Karpas-422 (cell line): ENCODE measurements at places on chromosomes 1 and 21.

DNA sequence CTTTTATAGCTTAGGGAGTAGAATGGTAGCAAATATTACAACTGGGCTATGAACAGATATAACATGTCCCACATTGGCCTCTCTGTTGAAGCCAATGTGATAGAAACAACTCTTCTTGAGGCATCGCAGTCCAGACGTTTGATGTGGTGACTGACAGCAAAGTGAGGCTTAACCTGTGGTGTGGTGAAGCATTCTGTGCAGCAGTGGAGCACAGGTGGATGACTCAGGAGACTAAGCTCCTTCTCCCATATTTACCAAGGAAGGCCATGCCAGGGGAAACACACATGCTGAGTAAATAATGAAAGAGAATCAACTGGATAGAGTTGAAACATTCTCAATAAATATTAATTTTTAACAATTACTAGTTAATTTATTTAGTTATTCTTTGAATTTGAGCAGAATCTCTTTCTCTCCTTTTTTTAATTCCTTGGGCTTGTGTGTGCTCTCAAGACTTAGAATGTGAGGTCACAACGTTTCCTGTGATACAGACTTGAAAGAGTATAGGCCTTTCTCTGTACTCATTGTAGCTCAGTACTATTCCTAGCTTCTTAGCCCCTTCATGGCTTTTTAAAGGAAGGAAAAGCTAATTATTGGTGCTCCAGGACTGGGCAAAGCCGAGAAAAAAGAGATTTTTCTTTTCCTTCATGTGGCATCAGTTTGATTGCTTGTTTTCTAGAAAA lies 17.6 kb downstream of the CRB1 start:
- DNase-seq: no peak

GRCh38 chr1:202029171-202029665 lies 18.8 kb downstream of the ELF3 start:
- DNase-seq: no peak

DNA sequence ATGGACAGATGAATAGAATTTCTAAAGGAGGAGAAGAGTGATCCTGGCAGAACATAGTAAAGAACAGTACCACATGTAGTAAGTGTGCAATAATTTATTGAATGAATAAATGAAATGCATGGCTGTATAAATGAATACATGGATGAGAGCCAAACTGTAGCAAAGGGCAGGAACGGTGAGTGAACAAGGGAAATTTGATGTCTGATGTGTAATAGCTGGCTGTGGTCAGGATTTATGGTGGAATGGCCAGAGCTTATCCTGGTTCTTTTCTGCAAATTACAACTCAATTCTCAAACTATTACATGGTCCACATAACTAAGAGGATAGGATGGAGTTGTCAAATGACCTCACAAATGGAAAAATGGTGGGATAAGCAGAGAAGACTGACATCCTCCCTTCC lies 43.2 kb upstream of the ARHGAP29 start:
- no peak for DNase-seq

- DNase-seq: no peak
Measured at GRCh38 chr1:3174487-3175247, 105.7 kb downstream of the PRDM16 start.

DNA sequence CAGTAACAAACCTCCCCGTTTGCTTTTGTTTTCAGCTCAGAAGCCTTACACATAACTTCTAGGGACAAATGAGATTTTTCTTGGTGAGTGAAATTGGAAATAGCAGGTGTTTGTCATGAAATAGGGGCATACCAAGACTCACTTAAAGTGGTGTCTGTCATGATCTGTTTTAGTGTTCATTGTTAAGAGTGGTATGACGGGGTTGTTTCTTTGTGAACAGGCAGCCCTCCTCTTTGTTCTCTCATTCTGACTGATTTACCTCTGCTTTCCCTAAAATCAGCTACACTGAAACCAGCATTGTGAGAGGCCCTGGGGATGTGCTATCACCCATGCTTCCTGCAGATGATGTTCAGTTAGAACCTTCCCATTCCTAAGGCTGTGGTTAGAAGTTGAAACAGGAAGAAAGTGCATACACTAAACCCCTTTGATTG lies 2.5 kb upstream of the ERO1B start:
- DNase-seq: peak; percentile 65

DNA sequence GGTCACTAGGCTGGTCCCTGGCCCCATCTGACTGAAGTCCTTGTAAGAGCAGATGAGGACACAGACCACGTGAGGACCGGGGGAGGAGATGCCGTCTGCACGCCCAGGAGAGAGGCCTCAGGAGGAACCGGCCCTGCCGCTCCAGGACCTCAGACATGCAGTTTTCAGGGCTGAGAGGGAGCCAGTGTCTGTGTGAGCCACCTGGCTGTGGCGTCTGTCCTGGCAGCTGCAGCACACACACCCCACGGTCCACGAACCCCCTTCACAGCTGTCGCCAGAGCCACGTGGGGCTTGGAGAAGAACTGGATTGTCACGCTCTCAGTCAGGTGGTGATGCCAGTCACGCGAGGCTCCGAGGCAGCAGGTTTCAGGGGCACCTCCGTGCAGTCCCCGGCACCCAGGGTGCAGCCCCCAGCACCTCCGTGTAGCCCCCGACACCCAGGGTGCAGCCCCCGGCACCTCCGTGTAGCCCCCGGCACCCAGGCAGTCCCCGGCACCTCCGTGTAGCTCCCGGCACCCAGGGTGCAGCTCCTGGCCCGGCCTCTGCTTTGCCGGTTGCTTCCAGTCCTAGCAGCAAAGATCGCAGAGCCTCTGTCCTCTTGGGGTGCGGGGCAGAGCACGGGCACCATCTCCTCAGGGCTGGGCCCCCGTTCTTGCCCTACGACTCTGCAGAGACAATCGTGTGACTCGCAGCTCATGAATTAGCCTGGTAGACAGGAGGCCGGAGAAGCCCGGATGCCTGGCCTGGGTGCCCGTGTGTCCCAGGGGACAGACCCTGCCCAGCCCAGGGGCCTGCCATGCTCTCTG lies 19.0 kb upstream of the SUMO3 start:
- DNase-seq: peak; percentile 57

GRCh38 chr21:41887667-41888066 lies 8.5 kb upstream of the PRDM15 start:
- no peak for DNase-seq

- no peak for DNase-seq
Measured at GRCh38 chr1:45554198-45554597, 3.6 kb downstream of the AKR1A1 start.

GRCh38 chr1:41222496-41222895 lies 19.6 kb downstream of the SCMH1 start:
- peak; percentile 62 for DNase-seq

- no peak for DNase-seq
Measured at GRCh38 chr1:78743626-78744025, 94.0 kb downstream of the IFI44 start.

- DNase-seq: no peak
Measured at GRCh38 chr1:9150582-9151327, 21.9 kb upstream of the GPR157 start.

- DNase-seq: no peak
Measured at GRCh38 chr1:239735111-239735510, 348.7 kb downstream of the CHRM3 start.
